B cell (primary cell): ENCODE measurements at places on chromosomes 12 and 14. TPM values are rescaled to one million over a fixed set of nuclear protein-coding genes. Genes with fewer than 3 reads are reported as not detected.

DNA sequence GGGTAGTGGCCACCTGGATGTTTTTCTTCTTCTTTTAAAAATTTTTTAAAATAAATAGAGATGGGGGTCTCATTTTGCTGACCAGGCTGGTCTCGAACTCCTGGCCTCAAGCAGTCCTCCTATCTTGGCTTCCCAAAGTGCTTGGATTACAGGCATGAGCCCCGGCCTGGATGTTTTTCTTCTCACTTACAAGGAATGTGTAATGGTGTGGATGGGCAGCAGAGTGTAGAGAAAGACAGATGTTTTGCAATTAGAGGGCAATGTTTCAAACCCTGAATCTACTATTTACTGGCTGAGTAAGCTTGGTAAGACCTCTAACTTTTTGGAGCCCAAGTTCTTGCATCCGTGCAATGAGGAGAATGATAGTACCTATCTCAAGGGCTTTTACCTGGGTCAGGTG, 48.1 kb downstream of the ADCK1 start:
- H3K4me1 ChIP-seq = no peaks in the 10 kb centered on the region
- no peaks in the 10 kb centered on the region for H3K27me3 ChIP-seq
- H3K27ac ChIP-seq = no peak overlapping the region
- H3K36me3 ChIP-seq = no peaks in the 10 kb centered on the region
- H3K4me3 ChIP-seq = no peak overlapping the region

DNA sequence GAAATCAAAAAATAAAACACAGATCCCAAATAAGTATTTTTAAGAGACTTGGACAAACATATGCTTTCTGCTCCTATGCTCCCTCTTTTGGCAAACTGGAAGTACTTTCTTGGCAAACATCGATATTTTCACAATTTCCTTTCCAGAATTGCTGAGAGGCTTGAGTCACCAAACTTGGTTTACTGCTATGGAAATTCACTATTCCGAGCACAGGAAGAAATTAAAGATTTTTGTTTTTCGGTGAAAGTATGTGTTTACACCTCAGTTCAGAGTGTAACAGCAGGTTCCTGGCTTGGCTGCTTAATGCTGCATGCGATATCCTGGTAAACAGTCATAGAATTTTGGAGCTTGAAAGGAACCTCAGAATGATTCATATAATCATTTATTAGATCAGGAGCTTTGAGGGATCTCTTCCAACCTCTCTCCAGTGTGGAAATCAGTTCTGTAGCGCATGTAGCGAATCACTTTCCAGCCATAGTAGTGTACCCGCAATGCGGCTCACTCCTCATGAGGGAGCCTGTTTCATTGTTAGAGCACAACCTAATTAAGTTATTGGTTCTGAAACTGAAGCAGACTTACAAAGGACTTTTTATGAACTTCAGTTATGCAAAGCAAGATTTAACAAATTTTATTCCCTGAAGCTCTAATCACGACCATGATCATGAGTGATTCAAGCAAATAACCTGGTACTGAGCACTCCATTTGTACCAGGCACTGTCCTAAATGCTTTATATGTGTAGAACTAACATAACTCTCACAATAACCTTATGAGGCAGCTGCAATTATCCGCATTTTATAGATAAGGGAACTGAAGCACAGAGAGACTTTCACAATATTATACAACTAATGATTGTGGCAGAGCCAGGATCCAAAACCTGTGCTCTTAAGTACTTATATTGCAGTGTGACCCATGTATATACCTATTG, 56.4 kb upstream of the ATP2A2 start:
- no peak overlapping the region for H3K27ac ChIP-seq
- H3K36me3 ChIP-seq = no peaks in the 10 kb centered on the region
- DNase-seq = no peak
- no peaks in the 10 kb centered on the region for H3K4me1 ChIP-seq

DNA sequence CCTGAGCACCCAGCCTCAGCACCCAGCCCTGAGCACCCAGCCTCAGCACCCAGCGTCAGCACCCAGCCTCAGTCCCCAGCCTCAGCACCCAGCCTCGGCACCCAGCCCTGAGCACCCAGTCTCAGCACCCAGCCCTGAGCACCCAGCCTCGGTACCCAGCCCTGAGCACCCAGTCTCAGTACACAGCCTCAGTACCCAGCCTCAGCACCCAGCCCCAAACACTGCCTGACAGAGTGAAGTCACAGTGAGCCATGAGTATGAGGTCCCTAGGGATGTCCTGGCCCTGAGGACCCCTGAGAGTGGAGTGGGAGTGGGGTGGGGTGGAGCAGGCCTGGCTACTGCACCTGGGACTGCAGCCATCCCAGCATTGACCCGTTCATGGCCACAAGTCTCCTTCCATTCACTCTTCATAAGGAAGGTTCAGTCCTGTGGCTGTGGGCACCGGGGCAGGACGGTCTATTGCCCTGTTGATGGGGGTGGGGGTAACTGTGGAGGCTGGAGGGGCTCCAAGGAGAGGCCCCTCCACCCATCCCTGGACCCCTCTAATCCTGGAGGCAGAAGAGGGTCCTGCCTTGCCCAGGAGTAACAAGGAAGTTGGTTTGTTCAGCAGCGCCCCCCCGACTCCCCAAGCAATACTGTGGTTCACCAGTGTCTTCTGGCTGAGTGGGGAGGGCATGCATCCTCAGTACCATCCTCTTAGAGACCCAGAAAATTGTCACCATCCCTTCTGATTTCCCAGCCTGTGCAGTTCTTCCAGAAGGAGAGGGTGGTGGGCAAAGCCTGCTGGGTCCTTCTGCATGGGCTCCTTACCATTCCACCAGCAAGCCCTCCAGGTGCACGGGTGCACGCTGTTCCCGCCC, 140.5 kb downstream of the ADGRD1 start:
- H3K27me3 ChIP-seq = no peaks in the 10 kb centered on the region
- no peaks in the 10 kb centered on the region for H3K36me3 ChIP-seq
- H3K4me1 ChIP-seq = peaks cover 11% of the 10 kb centered on the region
- H3K4me3 ChIP-seq = no peak overlapping the region
- no peak overlapping the region for H3K27ac ChIP-seq

Gene TEX22
- polyA plus RNA-seq = 0.65 and 1.7 TPM in 2 replicates

- H3K36me3 ChIP-seq = no peaks in the 10 kb centered on the region
- H3K27me3 ChIP-seq = no peaks in the 10 kb centered on the region
- no peaks in the 10 kb centered on the region for H3K4me1 ChIP-seq
- no peak overlapping the region for H3K4me3 ChIP-seq
Measured at GRCh38 chr14:49553106-49553505, 33.1 kb downstream of the RPS29 start.

Gene GPN3
- 5.3 and 6.7 TPM in 2 replicates for polyA plus RNA-seq

Gene GPR162
- 0.50 and 0.54 TPM in 2 replicates for polyA plus RNA-seq

- no peak overlapping the region for H3K27ac ChIP-seq
- peak; percentile 43 for DNase-seq
- no peaks in the 10 kb centered on the region for H3K4me1 ChIP-seq
- no peaks in the 10 kb centered on the region for H3K36me3 ChIP-seq
- H3K27me3 ChIP-seq = peaks cover 4% of the 10 kb centered on the region
- no peak overlapping the region for H3K4me3 ChIP-seq
Measured at GRCh38 chr14:44846232-44846824, 115.4 kb downstream of the KLHL28 start.
